ENCODE measurements at places on chromosomes 7 and 10. TPM values are rescaled to one million over a fixed set of nuclear protein-coding genes. Genes with fewer than 3 reads are reported as not detected.

The PNLIPRP1 gene
- not detected for total RNA-seq

The FAM171A1 gene
- total RNA-seq = 32.2 TPM

The TUBAL3 gene
- not detected for total RNA-seq

The GPR37 gene
- 0.21 TPM for total RNA-seq

DNA sequence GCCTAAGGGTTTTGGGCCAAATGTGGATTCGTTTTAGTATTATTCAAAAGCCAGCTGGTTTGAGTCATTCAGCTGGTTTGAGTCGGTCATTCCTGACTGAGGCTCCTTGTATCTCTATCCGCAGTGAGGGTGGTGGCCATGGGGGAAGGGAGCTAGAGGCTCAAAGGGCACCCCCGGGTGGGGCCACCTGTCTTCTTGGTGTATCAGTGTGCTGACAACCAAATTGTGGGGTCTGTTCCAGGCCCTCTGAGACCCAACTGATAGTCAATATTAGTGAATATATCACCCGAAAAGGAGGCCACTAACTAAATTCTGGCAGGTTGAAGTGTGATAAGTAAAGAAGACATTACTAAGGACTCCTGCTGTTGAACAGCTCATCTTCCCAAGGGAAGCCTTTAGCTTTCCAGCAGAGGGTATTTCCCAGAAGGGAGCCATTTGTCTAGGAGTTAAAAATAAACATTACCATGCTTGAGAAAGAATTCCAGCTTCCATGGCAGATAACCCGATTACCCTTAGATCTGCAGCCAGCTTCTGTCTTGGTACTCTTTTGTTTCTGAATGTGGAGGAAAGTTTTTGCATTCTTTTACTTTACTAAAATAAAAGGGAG lies 29.9 kb upstream of the DDX50 start:
- peak; percentile 88 for DNase-seq

DNA sequence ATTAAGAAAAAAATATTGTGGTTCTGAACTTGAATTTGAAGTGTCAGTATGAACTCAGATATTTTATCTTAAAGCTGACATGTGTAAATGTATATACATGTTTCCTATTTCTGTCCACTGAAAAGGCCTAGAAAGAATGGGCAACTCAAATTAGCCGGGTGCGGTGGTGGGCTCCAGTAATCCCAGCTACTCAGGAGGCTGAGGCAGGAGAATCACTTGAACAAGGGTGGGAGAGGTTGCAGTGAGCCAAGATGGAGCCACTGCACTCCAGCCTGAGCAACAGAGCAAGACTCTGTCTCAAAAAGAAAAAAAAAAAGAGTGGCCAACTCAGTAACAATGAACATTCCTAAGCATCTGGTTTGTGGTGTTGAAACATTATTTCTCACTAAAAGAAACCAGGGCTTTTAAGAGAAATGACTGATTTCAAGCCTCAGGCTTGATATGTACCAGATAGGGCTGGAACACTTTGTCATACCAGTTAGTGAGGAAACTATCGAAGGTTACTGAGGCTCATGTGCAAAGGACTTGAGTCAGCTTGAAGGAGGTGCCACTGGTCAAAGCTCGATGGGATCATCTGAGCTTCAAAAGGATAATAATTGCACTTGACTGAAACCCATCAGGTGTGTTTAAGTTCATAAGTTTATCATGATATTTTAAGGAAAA lies 40.5 kb downstream of the AOAH start:
- no peak for DNase-seq

DNA sequence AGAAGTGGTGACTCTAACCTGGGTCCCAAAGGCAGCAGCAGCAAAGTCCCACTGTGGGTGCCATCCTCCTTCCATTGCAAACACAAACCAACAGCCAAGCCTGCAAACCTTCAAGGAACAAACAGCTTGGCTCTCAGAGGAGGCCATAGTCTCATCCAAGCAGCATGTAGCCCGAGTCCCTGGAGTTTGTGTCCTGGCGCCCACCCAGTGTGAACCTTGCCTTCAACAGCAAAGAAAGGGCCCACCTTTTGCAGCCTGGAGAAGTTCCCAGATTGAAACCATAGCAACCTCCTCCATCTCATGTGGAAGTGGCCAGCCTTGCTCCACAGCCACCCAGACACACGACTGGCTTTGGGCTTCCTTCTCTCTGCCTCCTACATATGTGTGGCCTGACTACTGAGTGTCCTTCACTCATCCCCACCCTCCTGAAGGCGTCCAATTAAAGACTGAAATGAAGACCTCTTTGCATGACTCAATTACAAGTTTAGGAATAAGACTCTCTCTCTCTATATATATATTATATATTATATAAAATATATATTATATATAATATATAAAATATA lies 106.1 kb downstream of the C10orf90 start:
- no peak for DNase-seq

GRCh38 chr7:42262964-42263363 lies 26.0 kb upstream of the GLI3 start:
- peak; percentile 7 for DNase-seq

DNA sequence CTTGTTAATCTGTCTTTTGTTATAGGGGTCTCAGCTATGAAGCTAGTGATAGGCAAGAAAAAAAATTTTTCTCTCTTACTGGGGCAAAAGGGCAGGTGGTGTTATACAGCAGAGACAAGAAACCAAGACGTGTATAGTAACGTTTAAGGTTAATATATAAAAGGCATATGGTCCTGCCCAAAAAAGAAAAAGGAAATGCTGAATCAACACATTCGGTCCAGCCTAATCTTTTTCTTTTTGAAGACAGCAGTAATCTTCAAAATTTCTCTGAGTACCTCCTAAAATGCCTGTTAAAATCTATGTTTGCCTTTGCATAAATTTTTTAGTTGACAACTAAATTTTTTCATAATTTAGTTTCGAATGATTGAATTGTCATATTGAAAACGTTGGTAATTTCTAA lies 54.5 kb downstream of the P4HA1 start:
- DNase-seq = no peak

DNA sequence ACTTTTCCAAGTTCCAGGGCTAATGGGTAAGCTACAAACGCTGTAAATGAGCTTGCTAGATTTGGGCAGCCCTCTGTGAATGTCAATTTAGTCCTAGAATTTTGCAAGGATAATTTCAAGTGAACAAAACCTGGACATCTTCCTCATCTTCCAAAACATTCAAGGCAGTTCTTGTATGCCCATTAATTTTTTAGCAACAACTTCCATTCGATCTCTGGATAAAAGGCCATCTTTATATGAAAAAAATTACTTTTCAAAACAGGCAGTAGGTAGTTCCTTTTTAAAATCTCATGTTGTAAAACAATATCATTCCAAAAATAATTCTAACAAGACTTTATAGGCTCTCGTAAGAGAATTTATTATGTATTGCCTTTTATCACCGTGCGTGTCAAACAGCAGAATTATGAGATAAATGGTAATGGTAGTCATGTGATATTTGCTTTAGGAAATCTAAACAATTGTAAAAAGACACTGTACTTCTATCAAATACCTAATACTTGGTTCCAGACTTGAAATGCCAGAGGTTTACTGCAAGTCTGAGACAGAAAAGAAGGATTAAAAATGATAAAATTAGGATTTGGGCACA lies 143.7 kb upstream of the NRP1 start:
- DNase-seq = no peak

- no peak for DNase-seq
These were observed 23.1 kb downstream of the KCNH2 start for GRCh38 chr7:150954986-150955518.

DNA sequence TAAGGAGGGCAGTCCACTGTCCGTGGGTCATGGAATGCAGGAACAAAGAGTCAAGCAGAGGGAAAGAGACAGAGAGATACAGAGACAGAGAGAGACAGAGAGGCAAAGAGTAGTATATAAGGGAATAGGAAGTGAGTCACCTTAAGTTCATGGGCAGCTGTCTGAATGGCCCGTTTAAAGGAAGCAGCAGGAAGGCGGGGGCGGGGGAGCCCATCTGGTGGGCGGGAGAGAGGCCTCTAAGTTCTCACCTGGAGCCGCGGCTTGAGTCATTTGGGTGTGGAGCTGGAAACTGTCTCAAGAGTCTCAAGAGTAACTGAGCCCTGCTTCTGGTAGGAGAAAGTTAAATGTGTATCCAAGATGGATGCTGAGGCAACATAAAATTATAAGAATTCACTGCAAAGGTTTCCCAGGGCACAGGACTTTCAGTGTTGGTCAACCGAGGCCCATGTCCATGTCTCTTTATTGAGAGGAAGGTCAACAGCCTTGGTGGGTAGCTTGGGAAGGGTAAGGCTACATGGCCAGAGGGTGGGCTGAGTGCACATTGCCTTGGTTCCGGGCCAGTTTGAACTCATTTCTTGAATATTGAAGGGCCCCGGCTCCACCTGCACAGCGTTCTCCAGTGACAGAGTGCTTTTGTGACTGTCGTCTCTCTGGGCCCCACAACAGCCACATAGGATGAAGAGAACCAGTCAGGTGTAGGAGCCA lies 85.5 kb upstream of the CACUL1 start:
- DNase-seq = no peak
